ENCODE measurements at places on chromosomes 12 and 14.

GRCh38 chr12:130196827-130197226 lies 34.6 kb downstream of the FZD10 start:
- no peak for DNase-seq

DNA sequence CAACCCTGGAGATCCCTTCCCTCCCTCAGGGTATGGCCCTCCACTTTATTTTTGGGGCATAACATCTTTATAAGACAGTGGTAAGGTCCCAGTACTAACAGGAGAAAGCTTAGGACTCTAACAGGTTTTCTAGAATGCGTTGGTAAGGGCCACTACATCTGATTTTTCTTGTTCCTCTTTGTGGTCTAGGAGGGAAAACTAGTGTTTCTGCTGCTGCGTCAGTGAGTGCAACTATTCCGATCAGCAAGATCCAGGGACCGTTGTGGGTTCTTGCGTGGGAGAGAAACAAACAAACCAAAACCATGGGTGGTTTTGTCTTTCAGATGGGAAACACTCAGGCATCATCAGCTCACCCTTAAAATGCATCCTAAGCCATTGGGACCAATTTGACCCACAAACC lies 123.6 kb upstream of the SLC16A7 start:
- DNase-seq, result no peak

DNA sequence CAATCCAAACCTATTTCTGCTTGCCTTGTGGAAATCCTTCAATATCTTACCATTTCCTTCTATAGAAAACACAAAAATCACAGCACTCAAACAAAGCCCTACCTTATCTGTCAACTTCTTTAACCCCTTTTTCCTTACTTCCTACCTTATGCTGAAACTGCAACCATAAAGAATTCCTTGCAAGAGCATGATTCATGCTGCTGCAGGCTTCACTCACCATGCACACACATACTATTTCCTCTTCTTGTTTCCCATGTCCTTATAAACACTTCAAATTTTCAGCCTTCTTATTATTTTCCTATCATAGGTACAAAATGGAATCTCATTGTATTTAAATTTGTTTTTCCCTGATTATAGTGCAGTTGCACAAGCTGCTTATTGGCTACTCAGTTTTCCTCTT lies 23.3 kb downstream of the LMNTD1 start:
- no peak for DNase-seq

DNA sequence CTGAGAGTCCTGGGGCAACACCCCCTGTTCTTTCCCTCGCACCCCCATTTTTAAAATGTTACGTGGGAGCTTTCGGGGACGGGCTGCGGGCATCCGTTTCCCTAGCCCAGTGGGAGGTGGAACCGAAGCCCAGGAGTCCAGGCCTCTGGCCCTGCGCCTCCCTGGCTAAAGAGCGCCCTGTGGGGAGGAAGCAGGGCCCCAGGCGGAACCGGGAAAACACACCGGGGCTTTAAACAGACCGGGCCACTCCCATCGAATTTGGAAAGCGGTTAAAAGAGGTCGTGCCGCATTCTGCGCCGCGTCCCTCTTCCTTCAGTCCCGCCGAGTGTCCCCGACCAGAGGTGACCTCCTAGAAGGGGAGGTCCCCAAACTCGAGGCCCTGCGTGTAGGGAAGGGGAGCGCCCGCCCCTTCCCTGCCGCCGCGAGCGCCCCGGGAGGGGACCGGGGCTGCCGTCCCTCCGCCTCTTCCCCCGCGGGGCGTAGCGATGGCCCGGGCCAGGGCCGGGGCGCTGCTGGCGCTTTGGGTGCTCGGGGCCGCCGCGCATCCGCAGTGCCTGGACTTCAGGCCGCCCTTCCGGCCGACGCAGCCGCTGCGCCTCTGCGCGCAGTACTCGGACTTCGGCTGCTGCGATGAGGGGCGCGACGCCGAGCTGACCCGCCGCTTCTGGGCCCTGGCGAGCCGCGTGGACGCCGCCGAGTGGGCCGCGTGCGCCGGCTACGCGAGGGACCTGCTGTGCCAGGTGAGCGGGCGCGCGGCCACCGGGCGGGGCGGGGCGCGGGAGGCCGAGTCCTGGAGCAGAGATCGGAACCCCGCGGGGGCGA lies at the start of gene HHIPL1:
Gene HHIPL1 (plus strand): TSS at position 407 of the 822 bp plus-strand sequence. CDS start 79 bp downstream, at position 486.
- no peak for DNase-seq

DNA sequence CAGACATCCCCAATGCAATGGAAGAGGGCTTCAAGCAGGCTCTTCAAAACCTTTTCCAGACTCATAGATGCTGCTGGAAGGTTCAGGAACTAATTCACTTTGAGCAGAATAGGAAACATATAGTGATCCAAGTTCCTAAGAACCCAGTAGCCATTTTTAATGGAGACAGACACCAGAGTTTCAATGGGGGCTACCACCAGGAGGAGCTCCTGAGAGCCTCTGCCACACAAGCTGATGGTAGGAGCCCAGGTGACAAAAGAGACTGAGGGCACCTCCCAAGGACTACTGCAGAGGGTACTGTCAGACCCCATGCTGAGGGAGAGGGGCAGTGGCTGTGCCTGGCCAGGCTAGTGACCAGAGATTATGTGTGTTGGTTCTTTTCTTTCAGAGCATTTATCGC lies 45.9 kb downstream of the IFNG start:
- no peak for DNase-seq

DNA sequence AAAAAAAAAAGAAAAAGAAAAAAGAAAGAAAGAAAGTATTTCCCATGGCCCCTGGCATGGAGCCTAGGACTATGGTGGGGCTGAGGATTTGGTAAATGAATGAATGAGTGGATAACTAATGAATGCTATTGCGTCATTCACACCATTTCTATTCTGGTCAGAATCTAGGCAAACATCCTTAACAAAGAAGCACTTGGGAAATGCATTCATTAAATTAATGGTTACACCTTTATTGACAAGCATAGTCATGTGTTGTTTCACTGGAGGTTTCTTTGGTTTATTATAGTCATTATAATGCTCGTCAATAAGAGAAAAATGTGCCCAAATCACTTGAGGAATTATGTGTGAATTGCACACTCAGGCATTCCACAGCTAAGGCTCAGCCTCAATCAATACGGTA lies 13.6 kb upstream of the AQP2 start:
- DNase-seq, result no peak

- DNase-seq, result peak; percentile 91
These were observed at the start of gene RARG for GRCh38 chr12:53231921-53232645. Gene RARG, minus strand, starts transcription at chr12:53232209. Its CDS starts 4,664 bp downstream, at chr12:53227545.

GRCh38 chr14:60196291-60196690 lies 31.1 kb upstream of the DHRS7 start:
- DNase-seq, result no peak

Data from osteocyte (in vitro differentiated cells).